Immature natural killer cell (primary cell): ENCODE measurements at places on chromosomes 2 and 18. TPM values are rescaled to one million over a fixed set of nuclear protein-coding genes. Genes with fewer than 3 reads are reported as not detected.
A peak's percentile ranks its signal among the peaks of the same experiment; 100 is the strongest.

DNA sequence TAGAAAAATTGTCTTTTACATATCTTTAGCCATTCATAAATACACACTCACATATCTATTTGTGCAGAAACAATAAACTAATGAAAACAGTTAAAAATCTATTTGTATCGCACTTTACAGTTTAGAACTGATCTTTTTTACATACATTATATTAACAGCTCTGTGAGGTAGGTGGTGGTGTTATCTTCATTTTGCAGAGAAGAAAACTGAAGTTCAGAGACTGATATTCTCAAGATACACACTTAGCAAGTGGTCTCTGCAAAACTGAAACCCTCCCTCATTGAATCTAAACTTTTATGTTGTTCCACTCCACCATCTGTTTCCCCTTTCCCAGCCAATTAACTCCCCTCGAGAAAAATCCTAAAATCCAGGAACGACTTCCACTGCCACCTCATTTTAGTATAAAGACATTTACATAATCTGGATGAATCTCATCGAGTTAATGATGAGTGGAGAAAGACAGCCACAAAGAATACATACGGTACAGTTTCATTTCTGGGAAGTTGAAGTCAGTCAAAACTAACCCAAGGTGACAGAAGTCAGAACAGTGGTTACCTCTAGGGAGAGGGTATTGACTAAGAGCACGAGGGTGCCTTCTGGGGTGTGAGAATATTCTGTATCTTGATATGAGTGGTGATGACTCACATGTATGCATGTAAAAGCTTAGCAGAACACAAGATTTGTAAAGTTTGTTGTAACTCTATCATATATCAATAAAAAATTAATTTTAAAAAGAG is 524.2 kb upstream of the TCF4 start:
- no peak for DNase-seq

DNA sequence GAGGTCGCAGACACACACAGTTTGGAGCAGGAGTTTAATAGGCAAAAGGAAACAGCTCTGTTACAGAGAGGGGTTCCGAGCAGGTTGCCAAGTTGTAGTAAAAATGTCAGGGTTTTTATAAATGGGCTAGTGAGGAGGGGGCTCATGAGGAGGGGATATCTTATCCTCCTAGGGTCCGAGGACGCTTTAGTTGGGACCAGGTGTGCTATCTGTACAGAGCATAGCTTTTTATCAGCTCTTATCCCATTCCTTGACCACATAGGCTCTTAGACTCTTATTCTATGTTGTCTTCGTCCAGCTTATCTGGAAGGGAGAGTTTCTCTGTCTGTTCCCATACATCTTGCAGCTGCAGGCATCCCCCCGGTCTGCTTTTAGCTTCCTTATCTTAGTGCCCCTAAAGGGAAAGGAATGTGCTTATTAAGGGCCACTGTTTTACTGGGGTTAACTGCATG is 44.7 kb downstream of the PDK1 start:
- no peak for DNase-seq

DNA sequence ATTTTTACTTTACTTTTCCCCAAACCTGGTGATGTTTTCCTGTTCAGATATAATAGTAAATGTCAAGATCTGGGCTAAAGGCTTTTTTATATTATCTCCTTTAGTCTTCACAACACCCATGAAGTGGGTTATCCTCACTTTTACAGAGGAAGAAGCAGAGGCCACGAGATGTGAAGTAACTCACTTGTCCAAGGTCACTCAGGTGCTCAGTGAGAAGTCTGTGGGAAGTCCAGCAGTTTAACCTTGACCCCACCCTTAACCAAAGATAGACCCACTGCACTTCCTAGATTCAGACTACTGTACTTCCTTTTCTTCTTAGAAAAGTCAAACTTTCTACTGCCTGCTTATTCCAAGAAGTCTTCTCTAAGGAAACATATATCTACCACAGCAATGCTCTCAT is 56.3 kb upstream of the STAT1 start:
- no peak for DNase-seq

DNA sequence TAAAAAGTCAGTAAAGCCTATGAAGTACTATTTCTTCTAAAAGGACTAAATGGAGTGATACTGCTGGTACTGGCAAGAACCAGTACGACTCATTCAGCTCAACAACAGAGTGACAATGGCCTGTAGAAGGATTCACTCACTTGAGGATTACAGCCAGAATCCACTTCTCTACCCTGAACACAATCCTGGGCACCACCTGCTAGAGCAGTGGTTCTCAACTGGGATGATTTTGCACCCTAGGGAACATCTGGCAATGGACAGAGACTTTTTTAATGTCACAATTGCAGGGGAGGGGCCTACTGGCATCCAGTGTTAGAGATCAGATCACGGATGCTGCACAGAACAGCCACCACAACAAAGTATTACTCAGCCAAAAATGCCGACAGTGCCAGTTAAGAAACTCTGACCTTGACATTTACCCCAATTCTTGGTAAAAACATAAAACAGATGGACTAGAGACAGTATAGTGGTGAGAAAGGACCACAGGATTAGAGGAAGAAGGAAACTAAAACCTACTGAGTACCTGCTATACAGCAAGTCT is 5.0 kb downstream of the SPIRE1 start:
- DNase-seq: no peak

DNA sequence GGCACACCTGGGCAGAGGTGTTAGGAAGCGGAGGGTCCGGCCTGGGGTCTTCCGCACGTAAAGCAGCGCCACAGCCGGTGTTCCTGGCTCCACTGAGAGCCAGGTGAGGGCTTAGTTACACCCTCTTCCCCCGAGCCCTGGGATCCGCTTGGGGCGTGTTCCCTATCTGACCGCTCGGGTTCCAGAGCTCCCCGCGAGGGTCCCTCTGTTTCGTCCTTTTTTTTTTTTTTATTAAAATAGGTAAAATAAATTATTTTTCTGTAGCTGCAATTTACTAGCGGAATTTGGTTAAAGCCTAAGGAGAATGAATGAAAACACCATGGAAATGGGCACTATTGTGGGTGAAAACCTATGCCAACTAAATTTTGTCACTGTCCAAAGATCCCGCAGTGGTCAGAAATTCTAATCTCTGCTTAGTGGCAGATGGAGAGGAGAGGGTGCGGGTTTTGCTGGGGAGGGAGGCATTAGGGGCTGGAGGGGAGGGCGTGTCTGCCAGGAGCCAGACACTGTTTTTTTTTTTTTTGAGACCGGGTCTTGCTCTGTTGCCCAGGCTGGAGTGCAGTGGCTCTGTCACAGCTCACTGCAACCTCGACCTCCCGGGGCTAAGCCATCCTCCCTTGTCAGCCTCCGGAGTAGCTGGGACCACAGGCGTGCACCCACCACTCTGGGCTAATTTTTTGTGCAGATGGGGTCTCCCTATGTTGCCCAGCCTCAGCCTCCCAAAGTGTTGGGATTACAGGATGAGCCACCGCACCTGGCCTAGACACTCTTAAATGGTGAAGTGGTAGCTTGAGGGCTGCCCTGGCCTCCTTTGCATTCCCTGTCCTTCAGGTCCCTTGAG is 834 bp downstream of the PDCL3 start:
- no peak for DNase-seq

GRCh38 chr18:34993289-34993688 is 47.9 kb upstream of the MAPRE2 start:
- no peak for DNase-seq

- no peak for DNase-seq
Measured at GRCh38 chr18:54928236-54928635, 31.0 kb downstream of the CCDC68 start.

The XDH gene
- polyA plus RNA-seq: not detected

The CNTNAP5 gene
- not detected for polyA plus RNA-seq

DNA sequence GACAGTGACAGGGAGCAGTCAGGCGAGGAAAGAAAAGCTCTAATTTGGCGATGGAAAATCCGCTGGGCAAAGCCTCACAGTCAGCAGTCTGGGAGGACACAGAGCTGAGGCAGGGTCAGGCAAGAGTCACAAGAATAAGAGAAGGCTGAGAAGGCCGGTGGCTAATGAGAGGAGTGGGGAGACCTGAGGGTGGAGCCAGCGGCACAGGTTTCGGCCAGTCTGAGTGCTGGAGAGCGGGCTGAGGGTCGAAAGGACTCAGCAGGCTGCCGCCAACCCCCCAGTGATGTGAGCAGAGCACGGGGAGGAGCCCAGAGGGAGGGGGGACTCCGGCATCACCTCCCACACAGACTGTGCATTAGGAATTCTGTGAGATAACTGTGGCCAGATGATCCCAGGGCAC is 500.6 kb upstream of the MYT1L start:
- no peak for DNase-seq

The DNER gene
- not detected for polyA plus RNA-seq

GRCh38 chr2:176094349-176094748 is 1.8 kb downstream of the HOXD13 start:
- no peak for DNase-seq

DNA sequence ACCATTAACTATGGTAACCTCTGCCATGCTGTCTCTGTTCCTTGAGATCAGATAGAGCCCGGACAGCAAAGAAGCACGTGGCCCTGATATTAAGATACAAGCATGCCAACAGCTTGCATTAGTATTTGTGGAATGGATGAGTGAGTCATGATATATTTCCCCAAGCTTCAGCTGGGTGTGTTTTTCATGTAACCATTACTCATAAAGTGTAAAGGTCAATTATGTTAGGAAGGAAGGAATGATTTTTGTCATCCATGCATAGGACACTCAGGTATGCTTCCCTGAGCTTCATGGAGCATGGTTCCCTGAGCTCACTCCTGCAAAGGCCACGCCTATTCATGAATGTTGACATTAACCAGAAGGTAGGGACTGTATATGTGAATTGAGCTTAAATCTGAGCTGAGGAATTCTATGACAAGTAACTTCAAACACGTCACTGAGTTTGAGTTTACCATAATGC is 74.6 kb downstream of the ARL4C start:
- peak; percentile 28 for DNase-seq

The ALK gene
- not detected for polyA plus RNA-seq

The EGR4 gene
- polyA plus RNA-seq: not detected

- no peak for DNase-seq
Measured at GRCh38 chr2:1866402-1867111, 122.2 kb upstream of the PXDN start.

DNA sequence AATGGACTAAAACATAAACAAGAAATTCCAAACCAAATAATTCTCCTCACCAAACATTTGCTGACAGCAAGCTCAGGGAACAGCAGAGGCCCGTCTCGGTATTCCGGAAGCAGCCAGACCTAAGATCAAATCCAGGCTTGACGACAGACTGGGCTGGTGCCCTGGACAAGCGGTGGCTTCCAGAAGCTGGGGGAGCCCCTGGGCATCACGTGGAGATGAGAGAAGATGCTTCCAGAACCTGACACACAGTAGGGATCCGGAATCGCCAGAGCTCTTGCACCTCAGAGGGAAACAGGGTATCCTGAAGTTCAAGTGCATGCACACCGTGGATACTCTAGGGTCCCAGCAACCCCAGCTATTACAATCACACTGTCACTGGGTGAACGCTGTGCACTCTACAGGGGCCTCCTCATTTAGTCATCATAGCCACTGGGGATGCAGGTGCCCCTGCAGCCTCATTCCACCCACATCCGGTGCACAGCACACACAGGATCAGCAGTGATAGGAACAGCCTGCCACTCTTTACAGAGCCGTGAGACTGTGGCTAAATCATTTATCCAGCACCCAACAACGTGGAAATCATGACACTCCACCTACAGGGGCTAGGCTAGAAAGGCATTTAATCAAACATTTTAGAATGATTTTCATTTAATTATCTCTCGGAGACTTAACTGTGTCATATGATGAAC is 102.6 kb downstream of the HDAC4 start:
- peak; percentile 52 for DNase-seq

The KANSL1L gene
- 1.1 TPM for polyA plus RNA-seq

DNA sequence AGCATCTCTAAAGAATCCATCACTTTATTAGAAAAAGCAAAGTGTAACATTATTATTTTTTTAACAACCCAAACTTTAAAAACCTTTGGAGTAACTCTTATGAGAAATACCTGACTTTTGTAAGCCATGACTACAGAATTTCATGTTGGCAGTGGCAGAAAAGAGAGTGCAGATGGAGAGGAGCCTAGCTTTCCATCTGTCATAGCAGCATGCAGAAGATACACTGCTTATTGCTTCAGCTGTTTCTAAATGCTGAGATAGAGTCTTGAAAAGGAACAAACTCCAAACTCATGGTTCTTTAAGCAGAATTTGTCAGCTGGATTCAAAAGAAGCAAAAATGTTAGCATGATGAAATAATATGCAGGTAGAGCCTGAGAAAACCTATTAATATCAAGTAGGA is 1130.3 kb downstream of the DPP10 start:
- no peak for DNase-seq

GRCh38 chr2:237497009-237497837 is 10.2 kb downstream of the MLPH start:
- no peak for DNase-seq

- DNase-seq: no peak
Measured at GRCh38 chr2:137737559-137737958, 226.7 kb upstream of the HNMT start.

- DNase-seq: no peak
Measured at GRCh38 chr2:206990360-206990759, 51.0 kb downstream of the CPO start.

GRCh38 chr2:207041279-207041678 is 102.0 kb downstream of the CPO start:
- DNase-seq: no peak

The LYG2 gene
- polyA plus RNA-seq: not detected

DNA sequence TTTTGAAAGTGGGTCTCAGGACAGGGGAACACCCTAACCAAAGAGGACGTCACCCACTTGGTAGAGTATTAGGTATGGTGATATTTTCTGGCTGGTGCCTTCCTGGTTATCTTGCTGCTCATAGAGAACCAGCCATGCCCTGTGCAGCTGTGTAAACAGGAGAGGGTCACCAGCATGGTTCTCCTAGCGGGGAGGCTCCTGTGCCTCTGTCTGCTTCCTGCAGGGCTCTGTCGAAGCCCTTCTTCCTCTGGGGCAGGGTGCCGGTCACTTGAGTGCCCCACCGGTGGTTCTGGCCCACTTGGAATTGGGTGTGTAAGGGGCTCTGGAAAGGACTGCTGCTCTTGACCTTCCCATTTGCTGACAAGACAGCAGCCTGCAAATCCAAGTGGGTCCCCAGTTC is 131.6 kb upstream of the MSH6 start:
- no peak for DNase-seq

DNA sequence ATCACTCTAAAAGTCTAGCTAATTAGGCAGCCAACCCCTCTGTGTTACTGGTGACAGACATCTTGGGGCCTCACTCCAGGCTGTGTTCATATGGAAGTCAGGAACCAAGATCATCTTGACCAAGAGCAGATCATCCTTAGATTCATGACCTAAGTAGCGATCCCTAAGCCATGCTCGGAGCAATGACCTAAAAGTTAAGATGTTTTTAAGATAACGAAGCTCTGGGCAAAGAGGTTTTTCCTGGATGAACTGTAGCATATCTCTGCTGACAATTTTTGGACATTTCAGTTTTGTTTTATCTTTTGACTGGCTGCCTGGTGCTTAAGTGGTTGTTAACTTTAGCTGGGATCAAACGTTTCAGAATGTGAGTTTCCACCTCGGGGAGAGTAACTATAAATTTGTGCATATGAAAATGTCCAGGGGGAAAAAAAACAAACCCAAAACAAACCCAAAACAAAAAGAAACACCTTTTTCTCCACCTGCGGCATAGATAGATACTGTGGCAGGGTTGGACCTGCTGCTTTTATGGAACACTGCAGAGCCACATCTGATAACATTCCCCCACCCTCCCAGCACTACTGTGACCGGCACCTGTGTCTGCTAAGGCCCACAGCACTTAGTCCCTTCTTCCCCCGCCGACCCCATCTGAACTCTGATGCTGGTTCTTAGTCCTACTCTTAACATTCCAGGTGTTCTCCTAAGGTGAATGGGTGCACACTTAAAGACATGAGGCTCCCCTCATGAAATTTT is 45.5 kb downstream of the EPAS1 start:
- DNase-seq: no peak

GRCh38 chr2:54757500-54757899 is 34.0 kb downstream of the EML6 start:
- no peak for DNase-seq
